Natural killer cell (primary cell): ENCODE measurements at places on chromosomes 16 and 17. TPM values are rescaled to one million over a fixed set of nuclear protein-coding genes. Genes with fewer than 3 reads are reported as not detected.

GRCh38 chr16:88483392-88483641 lies 30.2 kb downstream of the ZFPM1 start:
- H3K36me3 ChIP-seq: peaks cover 22% of the 10 kb centered on the region
- no peak overlapping the region for H3K4me3 ChIP-seq
- no peak for DNase-seq
- H3K27me3 ChIP-seq: no peaks in the 10 kb centered on the region
- peaks cover 67% of the 10 kb centered on the region for H3K4me1 ChIP-seq

Gene TBC1D3K
- total RNA-seq: not detected

DNA sequence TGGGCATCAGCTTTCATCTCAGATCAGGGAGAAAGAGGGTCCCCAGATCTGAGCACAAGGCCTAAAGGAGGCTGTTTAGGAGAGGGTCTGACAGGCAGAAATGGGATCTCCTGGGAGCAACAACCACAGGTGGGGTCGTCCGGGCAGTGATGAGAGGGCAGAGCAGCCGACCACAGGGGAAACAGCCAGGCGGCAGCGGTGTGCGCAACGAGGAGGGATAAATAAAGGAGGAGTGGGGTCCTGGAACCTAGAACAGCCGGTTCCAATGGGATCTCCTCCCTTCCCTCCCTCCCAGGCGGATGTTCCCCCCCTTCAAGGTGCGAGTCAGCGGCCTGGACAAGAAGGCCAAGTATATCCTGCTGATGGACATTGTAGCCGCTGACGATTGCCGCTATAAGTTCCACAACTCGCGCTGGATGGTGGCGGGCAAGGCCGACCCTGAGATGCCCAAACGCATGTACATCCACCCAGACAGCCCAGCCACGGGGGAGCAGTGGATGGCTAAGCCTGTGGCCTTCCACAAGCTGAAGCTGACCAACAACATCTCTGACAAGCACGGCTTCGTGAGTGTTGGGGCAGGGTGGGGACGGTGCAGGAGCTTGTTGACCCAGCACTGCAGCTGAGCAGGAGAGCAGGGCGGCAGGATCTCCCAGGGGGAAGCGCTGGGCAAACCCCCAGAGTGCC lies 1.9 kb downstream of the TBX2 start:
- H3K4me3 ChIP-seq: no peak overlapping the region
- no peak for DNase-seq
- H3K36me3 ChIP-seq: no peaks in the 10 kb centered on the region

GRCh38 chr17:44992242-44992939 lies 24.3 kb upstream of the C1QL1 start:
- no peak overlapping the region for H3K27ac ChIP-seq
- H3K4me1 ChIP-seq: peaks cover 3% of the 10 kb centered on the region
- H3K27me3 ChIP-seq: peaks cover 13% of the 10 kb centered on the region
- DNase-seq: no peak

Gene CCL3
- 547 TPM for total RNA-seq
